CD8-positive, alpha-beta memory T cell (primary cell): ENCODE measurements at places on chromosomes 13 and 19.

DNA sequence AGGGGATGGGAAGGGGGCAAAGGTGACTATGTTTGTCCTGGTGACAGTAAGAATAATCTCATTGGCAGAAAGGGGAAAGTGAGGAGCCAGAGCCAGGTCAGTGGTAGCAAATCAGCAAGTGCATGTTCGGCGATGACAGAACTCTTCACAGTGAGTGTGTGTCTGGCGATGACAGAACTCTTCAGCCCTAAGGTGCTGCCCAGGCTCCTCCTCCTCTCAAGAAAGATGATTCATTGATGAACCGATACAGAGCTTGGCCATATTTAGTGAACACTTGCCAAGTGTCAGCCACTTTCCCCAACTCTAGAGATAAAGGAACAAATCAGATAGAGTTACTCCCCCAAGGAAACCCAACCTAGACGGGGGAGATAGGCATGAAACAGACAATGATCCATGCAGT, 199.3 kb upstream of the UBL3 start:
- no peak for DNase-seq

GRCh38 chr13:35190241-35190640, 248.2 kb downstream of the NBEA start:
- DNase-seq: no peak

DNA sequence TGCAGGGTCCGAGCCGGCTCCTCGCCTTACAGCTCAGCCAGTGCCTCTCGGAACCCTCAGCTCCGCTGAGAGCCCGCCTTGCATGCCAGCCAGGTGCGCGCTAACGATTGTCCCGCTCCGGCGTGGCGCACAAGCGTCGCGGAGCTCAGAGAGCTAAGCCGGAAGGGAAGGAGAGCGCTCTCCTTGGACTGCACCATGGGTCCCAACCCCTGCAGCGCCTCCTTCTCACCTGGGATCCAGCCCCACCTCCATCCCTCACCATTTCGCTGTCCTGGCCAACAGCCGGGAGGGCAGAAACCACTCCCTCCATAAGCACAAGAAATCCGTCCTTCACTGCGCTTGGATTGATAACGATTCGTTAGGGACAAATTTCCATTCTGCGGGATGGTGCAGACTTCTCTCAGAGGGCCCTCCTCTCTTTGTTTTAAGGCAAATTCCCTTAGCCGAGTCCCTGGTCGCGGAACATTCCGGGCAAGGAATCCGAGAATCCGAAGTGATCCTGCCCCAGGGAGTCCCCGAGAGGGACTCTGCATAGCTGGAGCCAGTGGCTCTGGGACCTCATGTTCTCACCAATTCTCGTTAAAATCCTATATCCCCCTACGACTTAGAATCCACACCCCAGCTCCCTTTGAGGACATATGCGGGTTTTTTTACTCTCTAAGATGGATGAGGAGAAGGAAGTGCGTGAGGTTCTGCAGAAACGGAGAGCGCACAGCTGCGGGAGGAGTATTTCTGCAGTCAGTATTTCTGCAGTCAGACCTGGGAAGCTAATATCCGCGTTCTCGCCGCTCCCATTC, 2.8 kb downstream of the GSX1 start:
- DNase-seq: no peak

DNA sequence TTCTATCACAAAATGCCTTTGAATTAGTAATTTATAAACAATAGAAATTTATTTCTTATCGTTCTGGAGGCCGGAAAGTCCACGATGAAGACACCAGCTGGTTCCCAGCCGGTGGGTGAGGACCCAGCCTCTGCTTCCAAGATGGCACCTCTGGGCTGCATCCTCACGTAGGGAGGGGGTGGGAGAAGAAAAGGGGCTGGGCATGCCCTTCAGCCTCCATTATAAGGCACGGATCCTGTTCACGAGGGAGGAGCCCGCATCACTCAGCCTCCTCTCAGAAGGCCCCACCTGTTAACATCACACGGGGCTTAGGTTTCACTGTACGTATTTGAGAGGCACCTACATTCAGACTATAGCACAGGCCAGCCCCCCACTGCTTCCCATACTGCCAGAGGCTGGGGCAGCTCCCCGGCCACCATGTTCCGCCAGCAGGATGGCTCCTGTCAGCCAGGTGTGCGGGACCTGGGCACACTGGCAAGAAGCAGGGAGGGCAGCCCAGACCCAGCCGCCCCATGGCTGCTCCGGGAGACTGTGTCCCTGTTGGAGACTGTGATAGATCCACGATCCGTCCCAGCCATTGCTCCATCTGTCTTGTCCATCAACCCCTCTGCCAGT, 131.6 kb downstream of the SOX1 start:
- no peak for DNase-seq

GRCh38 chr13:31081316-31081715, 80.4 kb downstream of the HSPH1 start:
- DNase-seq: no peak

- DNase-seq: no peak
Measured at GRCh38 chr13:90943946-90944345, 403.5 kb upstream of the MIR17HG start.

DNA sequence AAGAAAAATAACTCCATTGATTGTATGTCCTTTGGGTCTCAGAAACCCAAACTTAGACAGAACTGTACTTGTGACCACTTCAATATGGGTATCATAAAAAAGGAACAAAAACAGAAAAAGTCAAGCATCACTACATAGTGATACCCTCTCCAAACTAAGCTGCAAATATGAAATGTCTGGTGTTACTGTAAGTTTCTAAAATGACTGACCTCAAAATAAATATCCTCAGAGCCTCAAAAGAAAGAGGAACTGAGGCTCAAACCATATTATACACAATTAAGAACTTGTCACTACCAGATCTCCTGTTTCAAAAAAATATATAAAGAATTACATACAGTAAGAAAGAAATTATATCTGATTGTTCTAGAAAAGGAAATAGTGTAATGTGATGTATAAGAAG, 787.9 kb upstream of the KLHL1 start:
- no peak for DNase-seq

- DNase-seq: no peak
Measured at GRCh38 chr19:870963-871401, 11.5 kb downstream of the CFD start.

DNA sequence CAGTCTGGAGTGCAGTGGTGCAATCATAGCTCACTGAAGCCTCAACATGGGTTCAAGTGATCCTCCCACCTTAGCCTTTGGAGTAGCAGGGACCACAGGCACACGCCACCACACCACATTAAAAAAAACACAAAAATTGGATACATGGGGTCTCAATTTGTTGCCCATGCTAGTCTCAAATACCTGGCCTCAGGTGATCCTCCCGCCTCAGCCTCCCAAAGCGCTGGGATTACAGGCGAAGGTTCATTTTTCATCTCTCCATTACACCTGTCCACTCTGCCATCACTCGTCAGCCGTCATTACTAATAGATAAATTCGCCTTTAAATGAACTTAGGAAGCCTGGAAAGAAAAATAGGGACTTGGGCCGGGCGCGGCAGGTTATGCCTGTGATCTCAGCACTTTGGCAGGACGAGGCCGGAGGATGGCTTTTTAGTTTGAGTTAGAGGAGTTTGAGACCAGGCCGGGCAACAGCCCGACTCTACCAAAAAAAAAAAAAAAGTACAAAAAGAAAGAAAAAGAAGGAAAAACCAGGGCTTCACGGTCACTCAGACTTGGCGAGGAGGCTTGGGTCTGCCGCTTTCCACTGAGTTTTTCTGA, 685 bp upstream of the SUPT5H start:
- DNase-seq: no peak

- no peak for DNase-seq
Measured at GRCh38 chr19:47479701-47480503, 4.1 kb downstream of the KPTN start.
